ENCODE measurements at places on chromosomes 1 and 21. TPM values are rescaled to one million over a fixed set of nuclear protein-coding genes. Genes with fewer than 3 reads are reported as not detected.

Gene RUNX3
- 0.97 TPM for polyA plus RNA-seq

Gene SRGAP2B
- 33.9 TPM for polyA plus RNA-seq

- no peak for DNase-seq
Observed at GRCh38 chr1:175520186-175520585, 223.2 kb downstream of the TNR start.

GRCh38 chr1:240611619-240612480 lies at the start of gene GREM2:
Gene GREM2, minus strand, starts transcription at chr1:240612155. Its CDS starts 118,680 bp downstream, at chr1:240493475.
- peak; percentile 29 for DNase-seq

GRCh38 chr1:185565302-185565701 lies 168.9 kb upstream of the HMCN1 start:
- DNase-seq: no peak

GRCh38 chr1:175373786-175374623 lies 181.4 kb upstream of the KIAA0040 start:
- DNase-seq: peak; percentile 24

GRCh38 chr1:204289280-204289679 lies 70.4 kb downstream of the PLEKHA6 start:
- no peak for DNase-seq

Gene RNU1-4
- polyA plus RNA-seq: 1.5 TPM

Gene C1orf141
- 0.26 TPM for polyA plus RNA-seq

GRCh38 chr1:220769205-220769604 lies 17.5 kb upstream of the MTARC1 start:
- no peak for DNase-seq

DNA sequence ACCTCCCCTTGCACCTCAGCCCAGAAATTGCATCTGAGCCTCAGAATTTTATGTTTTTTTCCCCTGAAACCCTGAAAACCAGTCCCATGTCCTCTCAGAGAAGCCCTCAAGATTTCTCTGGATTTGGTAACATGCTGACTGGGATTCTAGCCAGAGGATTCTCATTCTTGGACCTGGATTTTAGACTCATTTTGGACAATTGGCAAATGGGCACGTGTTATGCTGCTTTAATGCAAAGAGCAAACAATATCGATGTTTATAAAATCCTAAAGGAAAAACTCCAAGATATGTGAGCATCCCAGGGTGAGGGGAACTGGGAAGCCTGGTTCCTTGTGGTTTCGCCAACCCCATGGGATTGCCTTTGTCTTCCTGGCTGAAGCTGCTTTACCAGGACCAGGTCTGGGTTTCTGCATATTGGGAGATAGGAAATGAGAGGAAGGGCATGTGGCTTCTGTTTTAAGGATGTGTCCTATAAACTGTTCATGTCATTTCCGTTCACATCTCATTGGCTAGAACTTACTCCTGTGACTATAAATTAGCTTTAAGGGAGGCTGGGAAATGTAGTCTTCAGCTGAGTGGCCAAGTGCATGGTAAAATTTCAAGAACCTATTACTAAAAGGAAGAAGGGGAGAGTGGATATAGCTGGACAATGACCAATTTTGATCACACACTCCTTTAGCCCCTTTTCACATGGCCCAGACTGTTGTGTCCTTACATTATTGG lies 27.2 kb upstream of the BCL10 start:
- no peak for DNase-seq

DNA sequence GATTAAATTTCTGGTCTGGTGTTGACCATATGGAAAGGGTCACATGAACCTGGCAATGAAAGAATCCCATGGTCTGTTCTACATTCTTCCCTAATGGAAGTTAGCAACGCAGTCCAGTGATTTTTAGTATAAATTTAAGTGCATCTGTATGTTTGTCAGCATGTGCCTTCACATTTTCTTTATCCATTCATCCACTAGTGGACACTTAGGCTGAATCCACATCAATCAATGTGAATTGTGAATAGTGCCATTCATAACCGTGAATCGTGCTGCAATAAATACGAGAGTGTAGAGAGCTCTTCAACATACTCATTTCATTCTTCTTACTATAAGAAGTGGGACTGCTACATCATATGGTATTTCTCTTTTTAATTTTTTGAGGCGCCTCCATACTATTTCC lies 12.7 kb upstream of the IFI16 start:
- DNase-seq: no peak

Gene DFFB
- 9.5 TPM for polyA plus RNA-seq

DNA sequence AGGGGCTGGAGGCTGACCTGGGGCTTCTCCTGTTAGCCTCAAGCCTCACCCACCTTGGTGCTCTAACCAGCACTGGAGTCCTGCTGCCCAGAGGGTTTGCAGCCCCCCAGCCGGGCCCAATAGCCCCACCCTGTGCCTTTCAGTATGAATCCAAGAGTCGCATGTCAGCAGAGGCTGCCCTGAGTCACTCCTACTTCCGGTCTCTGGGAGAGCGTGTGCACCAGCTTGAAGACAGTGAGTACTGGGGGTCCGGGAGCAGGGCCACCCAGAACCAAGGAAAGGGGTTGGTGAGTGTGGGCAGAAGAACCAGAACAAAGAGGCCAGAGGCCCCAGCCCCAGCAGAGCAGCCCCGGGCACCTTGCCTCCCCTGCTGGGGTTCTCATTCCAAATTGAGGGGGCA lies 25.6 kb downstream of the CDK18 start:
- DNase-seq: no peak

GRCh38 chr1:156073740-156074139 lies 8.5 kb downstream of the MEX3A start:
- no peak for DNase-seq

Gene IPO9
- 74.0 TPM for polyA plus RNA-seq

Gene UROD
- polyA plus RNA-seq: 105 TPM
